Putamen (tissue), 1 donor: ENCODE measurements at places on chromosomes 2 and 18.

- DNase-seq: peak; percentile 49
These were observed 1060.6 kb upstream of the FANCL start for GRCh38 chr2:59301466-59302402.

DNA sequence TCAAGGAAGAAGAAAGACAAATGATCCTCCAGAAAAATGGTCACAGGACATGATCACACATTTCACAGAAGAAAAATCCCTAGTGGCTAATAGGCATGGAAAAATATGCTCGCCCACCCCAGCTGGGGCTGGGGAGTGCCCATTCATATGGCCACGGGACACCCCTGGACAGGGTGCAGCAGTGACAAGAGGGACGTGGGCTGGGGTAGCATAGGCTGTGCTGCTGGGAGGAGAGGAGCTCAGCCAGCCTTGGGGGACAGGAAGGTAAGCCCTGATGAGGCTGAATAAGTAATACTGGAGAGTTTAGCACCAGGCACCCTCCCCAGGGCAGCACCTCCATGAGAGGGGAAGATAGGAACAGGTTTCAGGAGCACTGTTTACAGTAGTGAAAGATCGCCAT lies 254.9 kb upstream of the HS6ST1 start:
- no peak for DNase-seq

- no peak for DNase-seq
These were observed 120.4 kb upstream of the MSH6 start for GRCh38 chr2:47662552-47662951.

DNA sequence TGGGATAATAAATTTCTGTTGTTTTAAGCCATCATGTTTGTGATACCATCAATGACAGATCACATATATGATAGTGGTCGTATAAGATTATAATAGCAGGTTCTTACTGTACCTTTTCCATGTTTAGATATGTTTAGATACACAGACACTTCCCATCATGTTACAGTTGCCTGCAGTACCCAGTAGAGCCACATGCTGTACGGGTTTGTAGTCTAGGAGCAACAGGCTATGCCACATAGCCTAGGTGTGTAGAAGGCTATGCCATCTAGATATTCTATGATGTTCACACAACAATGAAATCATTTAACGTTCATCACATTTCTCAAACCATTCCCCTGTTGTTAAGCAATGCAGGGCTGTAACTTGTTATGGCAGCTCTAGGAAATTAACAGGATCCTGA lies 132.9 kb upstream of the SH3BP4 start:
- DNase-seq: no peak

GRCh38 chr2:64405581-64406406 lies 48.2 kb upstream of the LGALSL start:
- no peak for DNase-seq

DNA sequence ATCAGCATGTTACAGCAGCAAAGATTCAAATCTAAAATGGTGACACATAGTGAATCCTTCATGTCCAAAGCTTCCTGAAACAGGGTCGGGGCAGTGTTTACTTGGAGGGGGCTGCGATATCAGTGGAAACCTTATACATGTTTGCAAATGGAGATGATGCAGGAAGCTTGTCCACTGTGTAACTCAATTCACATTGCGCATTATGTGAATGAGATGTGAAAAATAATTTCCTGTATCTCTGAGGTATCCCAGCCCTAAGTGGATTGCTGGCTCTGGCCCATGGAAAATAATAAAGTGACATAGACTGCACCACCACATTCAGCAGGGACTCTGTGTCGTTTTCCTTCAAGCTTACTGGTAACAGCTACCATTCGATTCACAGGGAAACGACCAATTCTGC lies 505.5 kb downstream of the GALR1 start:
- DNase-seq: no peak

- no peak for DNase-seq
These were observed 27.6 kb downstream of the ANKMY1 start for GRCh38 chr2:240530181-240530580.

- no peak for DNase-seq
These were observed 42.6 kb downstream of the CYRIA start for GRCh38 chr2:16623031-16623430.

GRCh38 chr2:5123582-5124196 lies 568.5 kb upstream of the SOX11 start:
- DNase-seq: no peak

- no peak for DNase-seq
These were observed 15.3 kb downstream of the TM4SF20 start for GRCh38 chr2:227363756-227364155.

- no peak for DNase-seq
These were observed 32.8 kb downstream of the SLC66A2 start for GRCh38 chr18:79918615-79919011.

DNA sequence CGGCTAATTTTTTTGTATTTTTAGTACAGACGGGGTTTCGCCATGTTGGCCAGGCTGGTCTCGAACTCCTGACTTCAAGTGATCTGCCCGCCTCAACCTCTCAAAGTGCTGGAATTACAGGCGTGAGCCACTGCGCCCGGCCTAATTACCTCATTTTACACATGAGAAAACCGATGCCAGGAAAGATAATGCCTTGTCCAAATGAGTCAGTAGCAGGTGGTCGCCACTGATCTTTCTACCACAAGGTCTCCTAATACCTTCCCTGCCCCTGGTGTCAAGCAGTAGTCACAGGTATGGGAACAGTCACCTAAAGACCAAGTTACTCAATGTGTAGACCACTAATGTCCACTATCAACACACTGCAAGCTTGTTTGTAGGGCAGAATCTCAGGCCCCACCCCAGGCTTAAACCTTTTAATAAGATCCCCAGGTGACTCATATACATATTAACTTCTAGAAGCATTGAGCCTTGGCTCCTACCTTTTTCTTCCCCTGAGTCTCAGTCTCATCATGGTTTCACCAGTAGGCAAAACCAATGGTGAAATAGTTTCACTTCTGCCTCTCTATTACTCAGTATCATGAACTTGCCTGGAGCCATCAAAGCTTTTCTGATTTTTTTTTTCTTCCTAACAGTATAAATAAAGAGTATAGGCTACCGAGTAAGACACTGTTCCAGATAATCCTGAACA lies 6.9 kb upstream of the EPB41L5 start:
- no peak for DNase-seq

DNA sequence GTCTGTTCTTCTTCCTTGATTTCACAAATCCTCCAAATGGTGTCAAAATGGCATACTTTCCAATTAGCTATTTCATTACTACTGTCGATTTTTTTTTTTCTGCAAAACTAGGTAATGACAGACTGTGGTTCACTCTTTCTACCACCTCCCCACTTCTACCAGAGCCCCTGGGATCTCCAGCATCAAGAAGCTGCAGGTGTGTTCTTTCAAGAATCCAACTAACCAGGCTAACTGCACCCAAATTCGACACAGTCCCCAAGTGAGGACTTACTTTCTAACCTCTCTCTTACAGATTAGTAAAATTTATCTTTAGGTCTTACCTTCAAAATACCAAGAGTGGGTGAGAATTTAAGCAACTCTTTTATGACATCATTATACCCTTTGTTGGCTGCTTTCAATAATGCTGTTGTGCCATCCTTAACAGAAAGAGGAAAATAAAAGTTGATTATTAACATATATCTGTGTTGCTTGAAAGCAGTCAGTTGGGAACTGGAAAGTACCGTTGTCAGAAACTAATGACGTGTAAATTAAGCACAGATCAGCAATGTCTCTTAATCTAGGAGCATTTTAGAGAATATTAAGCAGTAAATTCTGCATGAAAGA lies 31.2 kb upstream of the NPC1 start:
- DNase-seq: no peak

GRCh38 chr18:79409313-79409712 lies 13.6 kb downstream of the NFATC1 start:
- DNase-seq: no peak

GRCh38 chr18:45277908-45278307 lies 337.4 kb upstream of the SLC14A2 start:
- no peak for DNase-seq

DNA sequence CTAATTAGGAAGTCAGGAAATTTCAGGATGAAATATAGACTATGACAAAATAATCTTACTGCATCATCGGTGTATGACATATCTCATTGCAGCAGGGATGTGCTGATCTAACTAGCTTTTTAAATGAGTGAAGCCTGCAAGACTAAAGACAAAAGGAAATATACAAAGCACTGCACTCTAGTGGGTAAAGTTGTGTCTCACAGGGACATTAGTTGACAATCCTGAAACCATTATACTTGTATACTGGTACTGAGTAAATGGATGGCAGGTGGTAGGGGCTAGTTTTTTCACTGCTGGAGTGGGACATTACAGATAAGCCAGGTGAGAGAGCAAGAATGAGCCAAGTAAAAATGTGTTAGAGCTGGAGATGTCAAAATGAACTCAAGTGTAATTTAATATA lies 317.5 kb upstream of the RAB6C start:
- no peak for DNase-seq

DNA sequence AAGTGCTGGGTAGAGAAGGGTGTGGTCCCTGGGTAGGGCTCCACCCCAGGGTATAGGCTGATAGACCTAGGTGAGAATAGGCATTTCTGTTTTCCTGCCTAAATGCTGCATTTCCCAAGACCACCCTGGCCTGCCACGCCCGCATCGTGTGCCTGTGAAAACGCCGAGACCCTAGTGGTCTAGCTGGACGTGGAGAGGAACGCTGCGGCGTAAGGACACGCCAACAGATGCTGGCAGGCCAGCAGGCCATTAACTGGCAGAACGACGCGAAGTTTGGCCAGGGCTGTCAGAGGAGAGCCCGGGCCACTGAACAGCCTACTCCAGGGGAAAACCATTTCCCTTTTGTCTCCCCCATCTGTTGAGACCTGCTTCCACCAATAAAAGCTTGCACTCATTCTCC lies 373.2 kb upstream of the FIGN start:
- DNase-seq: no peak

- no peak for DNase-seq
These were observed 46.5 kb upstream of the KCNE4 start for GRCh38 chr2:223005496-223005895.

GRCh38 chr18:1542230-1542774 lies 637.6 kb downstream of the ADCYAP1 start:
- no peak for DNase-seq

GRCh38 chr2:204967199-204967960 lies 422.1 kb downstream of the PARD3B start:
- DNase-seq: peak; percentile 3
